ENCODE measurements at places on chromosomes 7 and 10. TPM values are rescaled to one million over a fixed set of nuclear protein-coding genes. Genes with fewer than 3 reads are reported as not detected.

The BET1 gene
- 26.9 TPM for total RNA-seq

The CACNA2D1 gene
- total RNA-seq: 12.2 TPM

DNA sequence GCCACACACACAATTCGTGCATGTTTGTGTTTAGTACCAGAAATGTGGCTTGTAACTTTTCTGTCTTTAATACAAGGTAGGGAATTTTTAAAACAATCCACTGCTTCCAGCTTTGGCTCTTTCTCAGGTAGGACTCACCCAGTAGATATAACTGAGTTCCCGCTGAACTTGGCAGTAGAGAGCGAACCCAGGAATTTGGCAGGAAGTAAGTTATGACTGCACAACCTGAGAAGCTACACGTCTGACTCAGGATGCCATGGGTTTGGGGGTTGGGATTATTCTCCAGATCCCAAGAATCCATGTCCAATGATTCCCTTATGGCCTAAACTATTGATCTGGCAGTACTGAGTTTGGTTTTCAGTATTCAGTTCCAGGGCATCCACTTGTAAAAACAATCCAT is 499.7 kb downstream of the CALN1 start:
- DNase-seq: no peak

- no peak for DNase-seq
Observed at GRCh38 chr7:135192914-135193536, 18.3 kb downstream of the WDR91 start.

DNA sequence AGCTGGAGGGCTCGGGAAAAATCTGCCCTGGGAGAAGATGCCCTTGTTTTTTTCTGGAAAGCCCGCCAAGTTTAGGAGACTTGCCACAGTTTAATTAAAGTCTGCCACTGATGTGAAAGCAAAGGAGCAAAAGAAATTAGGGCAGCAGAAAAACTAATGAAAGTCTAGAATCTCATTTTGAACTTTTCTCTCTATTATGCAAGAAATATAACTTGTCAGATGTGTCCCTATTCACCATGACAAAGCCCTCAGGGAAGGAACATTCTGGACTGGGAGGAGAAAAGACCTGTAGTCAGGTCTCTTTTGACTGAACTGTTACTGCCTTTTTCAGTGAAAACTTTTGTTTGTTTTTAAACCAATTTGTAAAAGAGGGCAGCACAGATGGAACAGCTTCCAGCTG is 715.5 kb downstream of the SORCS3 start:
- no peak for DNase-seq

DNA sequence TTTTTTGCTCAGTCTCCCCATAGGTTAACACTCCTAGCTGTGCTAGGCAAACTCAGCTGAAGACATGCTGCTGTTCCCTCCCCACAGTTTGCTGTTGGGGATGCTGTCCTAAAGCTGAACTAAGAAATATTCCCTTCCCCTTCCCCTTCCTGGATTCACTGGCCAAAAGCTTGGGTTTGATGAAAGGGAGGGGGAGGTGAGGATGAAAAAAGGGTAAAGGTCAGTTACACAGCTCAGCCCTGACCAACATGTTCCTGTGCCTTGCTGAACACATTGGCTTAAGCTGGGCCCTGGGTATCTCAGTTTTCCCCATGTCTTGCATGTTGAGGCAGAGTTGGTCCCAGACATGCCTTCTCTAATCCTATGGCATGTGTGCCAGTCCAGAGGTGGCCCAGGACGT is 15.3 kb downstream of the CCM2 start:
- no peak for DNase-seq

GRCh38 chr7:130350945-130351790 is 6.6 kb downstream of the CPA5 start:
- DNase-seq: no peak
